ENCODE measurements at places on chromosomes 1 and 21. TPM values are rescaled to one million over a fixed set of nuclear protein-coding genes. Genes with fewer than 3 reads are reported as not detected.

The LCE1E gene
- total RNA-seq = not detected

The S100A2 gene
- 6.8 TPM for total RNA-seq

The SPRR3 gene
- not detected for total RNA-seq

The DEPDC1 gene
- 1.5 TPM for total RNA-seq

The PODN gene
- total RNA-seq = 20.8 TPM

The ZMYM4 gene
- 70.7 TPM for total RNA-seq

The NUP210L gene
- total RNA-seq = 0.16 TPM

The CADM3 gene
- total RNA-seq = 0.49 TPM

The KRTAP13-2 gene
- not detected for total RNA-seq

The RWDD3 gene
- 11.7 TPM for total RNA-seq

The VHLL gene
- not detected for total RNA-seq

The ELF3 gene
- total RNA-seq = 0.81 TPM

The SLAMF9 gene
- total RNA-seq = not detected

The FAM72D gene
- total RNA-seq = not detected

The KCNT2 gene
- 4.7 TPM for total RNA-seq

The RAB3B gene
- 20.4 TPM for total RNA-seq

The PPP2R5A gene
- total RNA-seq = 39.8 TPM

The SLC2A5 gene
- total RNA-seq = 19.1 TPM

The ZBED6 gene
- 55.2 TPM for total RNA-seq

The TSPEAR gene
- total RNA-seq = not detected

The OR10Z1 gene
- not detected for total RNA-seq

The COX20 gene
- 21.6 TPM for total RNA-seq

The CACYBP gene
- 43.1 TPM for total RNA-seq

The OPTC gene
- not detected for total RNA-seq

Data from hair follicle dermal papilla cell (primary cell).